ENCODE measurements at places on chromosomes 3 and 15.

GRCh38 chr3:157914882-157915281, 191.3 kb downstream of the SHOX2 start:
- DNase-seq = no peak

GRCh38 chr3:149941186-149941585, 29.5 kb downstream of the PFN2 start:
- no peak for DNase-seq

DNA sequence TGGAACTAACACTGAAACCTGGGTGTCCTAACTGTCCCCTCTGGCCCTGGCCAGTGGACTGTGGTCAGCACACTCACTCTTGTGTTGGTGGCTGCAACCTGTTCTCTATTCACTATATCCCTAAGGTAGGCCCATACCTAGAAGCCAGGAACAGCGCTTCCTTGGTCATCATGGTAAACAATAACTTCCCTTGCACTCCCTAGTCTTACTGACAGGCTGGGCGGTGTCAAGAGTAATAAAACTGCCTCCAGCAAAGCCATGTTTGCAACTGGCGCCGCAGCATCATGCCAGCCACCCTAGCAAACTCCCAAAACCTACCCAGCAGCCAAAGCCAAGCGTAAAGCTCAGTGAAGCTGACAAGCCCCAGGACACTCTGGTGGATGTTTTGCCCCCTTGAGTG, 63.1 kb upstream of the TSEN2 start:
- no peak for DNase-seq

- DNase-seq = no peak
Measured at GRCh38 chr15:101048581-101049030, 129.4 kb downstream of the LRRK1 start.

DNA sequence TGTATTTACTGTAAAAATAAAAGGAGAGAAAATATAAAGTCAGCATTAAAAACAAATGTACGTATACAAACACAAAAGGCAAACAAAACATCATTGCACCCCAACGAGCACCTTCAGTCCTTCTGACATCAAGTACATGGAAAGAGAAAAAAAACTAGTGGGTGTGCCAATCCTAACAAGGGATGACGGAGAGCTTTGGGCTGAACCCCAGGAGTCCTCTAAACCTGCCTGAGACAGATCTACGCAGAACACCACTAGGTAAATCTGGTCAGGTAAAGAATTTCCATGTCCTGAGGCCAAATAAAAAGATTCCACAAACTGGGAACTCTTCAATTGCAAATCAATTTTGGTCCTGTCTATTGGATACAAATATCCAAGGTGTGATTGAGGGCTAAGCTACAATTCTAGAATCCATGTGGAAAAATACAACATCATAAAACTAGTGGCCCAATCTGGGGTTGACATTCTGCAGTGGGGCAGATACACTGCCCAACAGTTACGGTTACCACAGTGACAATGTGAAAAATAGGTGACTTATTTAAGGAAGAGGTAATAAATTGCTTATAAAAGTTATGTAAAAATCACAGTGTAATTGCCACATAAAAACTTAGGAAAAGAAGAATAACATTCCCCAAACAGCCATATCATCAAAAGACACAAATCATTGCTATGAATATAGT, 14.2 kb downstream of the IFT80 start:
- DNase-seq = no peak

GRCh38 chr3:74546426-74546825, 68.0 kb downstream of the CNTN3 start:
- DNase-seq = no peak

DNA sequence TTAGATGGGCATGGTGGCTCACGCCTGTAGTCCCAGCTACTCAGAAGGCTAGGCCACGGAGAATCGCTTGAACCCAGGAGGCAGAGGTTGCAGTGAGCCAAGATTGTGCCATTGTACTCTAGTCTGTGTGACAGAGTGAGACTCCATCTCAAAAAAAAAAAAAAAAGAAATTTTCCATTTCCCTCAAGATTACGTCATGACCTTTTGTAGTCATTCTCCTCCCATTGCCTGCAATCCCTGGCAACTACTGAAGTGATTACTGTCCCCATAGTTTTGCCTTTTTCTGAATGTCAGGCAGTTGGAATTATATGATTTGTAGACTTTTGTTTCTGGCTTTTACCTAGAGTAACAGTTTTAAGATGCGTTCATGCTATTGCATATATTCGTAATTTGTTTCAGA, 28.0 kb downstream of the WDR76 start:
- no peak for DNase-seq

DNA sequence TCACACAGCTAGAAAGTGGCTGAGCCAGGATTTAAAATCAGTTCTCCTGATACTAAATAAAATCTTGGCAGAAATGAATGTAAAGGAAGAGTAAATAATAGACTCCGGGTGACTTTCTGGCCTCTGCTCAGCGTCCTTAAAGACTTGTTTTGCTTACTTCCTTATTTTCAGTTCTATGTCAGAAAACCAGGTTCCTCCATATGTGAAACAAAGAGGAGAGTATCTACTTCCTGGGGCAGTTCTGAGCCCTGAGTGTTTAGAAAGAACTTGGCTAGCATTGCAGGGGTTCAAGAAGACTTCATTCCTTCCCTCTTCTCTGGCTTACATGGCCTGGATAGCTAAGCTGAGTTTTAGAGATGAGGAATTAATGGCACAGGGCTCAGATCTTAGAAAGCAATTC, 222.8 kb upstream of the TLE3 start:
- DNase-seq = no peak

- no peak for DNase-seq
Measured at GRCh38 chr3:100317912-100318311, 16.6 kb upstream of the NIT2 start.

- no peak for DNase-seq
Measured at GRCh38 chr3:53109190-53109589, 21.0 kb downstream of the RFT1 start.

GRCh38 chr3:56620371-56620770, 62.7 kb downstream of the TASOR start:
- no peak for DNase-seq

DNA sequence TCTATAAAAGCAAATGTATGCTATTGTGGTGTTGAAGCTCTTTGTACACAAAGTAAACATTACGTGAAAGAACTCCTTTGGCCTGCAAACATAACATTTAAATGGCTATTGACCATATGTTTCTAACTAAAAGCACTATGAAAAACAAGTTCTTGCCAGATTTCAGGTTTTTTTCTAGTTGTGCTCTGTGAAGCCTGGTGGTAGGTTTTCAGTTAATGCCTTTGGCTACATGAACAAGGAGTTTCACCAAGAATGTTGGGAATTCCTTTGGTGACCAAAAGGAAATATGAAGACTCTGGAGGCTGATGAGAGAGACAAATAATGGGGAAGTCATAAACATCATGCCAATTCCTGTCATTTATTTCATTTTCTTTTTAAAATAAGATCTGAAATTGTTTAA, 66.0 kb downstream of the RBMS3 start:
- DNase-seq = no peak

DNA sequence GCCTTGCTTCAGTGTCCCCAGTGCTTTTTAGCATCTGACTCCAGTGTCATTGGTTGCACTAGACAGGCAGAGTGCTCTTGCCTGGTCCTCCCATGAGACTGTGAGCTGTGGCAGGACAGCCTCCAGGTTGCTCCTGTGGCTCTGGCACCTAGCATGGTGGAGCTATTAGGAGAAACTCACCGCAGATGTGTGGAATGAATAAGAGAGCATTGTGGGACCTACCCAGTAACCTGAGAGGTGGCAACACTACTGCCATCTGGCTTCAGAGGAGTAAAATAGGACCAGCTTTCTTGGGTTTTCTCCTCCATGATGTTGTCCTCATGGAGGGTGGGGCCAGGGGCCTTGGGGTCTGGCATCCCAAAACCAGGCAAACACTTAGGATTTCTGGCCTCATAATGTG, 183.6 kb downstream of the EPHB1 start:
- no peak for DNase-seq

DNA sequence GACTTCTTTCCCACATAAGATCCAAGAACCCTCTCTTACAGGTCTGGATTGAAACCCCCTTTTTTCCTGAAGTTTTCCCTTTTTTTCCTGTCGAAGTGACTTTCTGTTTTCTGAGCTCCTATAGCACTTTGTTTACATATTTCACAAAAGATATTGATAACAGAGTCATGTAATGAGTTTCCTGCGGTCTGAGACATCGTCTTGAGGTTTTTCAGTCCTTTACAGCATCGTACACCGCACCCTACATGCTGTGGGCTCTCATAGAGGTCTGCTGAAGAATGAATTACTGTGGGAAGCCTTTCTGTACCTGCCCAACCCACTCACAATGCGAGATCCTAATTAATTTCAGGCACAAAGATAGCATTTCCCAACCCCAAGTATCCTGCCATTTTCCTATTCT, 53.1 kb downstream of the MCF2L2 start:
- no peak for DNase-seq

- no peak for DNase-seq
Measured at GRCh38 chr3:147744967-147745366, 335.8 kb downstream of the ZIC1 start.

DNA sequence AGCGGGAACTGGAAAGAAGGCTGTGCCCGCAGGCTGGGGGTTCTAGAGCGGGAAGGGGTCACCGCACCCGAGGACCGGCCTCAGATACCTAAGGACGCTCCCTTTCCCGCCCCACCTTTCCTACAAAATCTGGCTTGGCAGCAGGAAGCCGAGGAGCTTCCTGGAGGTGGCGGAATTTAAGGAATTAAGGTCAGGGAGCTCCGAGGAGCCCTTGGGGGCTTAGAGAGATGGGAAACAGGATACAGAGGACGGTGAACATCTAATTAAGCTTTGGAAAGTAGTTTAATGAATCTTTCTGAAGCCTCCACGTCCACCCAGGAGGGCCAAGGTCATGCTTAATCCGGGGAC, 507 bp upstream of the AP3B2 start:
- no peak for DNase-seq

DNA sequence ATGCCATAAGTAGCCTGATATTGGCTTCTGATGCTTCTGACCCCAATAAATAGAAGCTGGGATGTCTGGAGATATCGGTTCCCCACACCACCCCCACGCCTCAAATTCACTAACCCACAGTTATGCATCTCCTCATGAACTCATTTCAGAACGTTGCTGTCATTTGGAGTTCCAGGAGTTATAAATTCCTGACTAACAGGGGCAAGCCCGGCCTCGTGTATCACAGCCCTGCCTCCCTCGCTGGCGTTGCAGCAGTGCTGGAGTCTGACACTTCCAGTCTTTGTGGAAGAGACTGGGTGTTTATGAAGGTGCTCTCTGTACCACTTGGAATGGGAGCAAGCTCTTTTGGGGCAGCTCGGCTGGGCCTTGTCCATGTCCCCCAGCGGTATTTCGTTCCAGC, 101.0 kb downstream of the ANP32A start:
- DNase-seq = no peak

GRCh38 chr3:53588122-53588521, 93.7 kb downstream of the CACNA1D start:
- no peak for DNase-seq

DNA sequence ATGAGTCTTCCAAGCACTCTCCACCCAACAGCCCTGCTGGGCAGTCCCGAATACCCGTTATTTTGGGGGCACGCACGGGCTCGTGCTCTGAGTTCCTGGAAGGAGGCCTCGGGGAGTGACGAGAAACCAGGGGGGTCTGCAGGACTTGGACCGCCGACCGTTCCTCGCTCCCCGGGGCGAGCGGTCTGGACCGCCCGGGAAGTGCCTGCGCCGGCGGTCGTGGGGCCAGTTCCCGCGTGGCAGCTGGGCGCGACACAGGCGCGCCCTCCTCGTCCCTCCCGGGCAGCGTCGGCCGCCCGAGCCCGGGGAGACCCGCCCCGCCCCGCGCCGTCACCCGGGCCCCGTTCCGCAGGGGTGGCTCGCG, 387 bp downstream of the GNB4 start:
- DNase-seq = no peak

- no peak for DNase-seq
Measured at GRCh38 chr3:126019683-126020082, 50.7 kb downstream of the ROPN1B start.

DNA sequence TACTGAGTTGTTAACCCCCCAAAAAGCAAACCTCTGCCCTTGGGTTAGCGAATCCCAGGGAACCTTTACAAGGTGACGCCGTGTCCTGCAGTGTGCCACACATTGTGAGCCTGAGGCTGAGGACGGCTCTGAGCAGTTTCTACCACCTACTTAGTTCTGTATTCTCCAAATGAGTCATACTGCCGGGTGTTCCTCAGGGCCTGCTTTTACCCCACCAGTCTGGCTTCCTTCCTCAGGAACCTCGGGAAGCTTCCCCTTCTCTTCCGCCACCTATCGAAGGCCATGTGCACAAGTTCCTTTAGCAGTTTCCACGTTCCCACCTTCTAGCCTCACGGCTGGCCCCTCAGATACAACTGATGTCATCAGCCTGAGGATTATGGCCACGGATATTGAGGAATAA, 384.0 kb upstream of the TPM1 start:
- no peak for DNase-seq

- DNase-seq = no peak
Measured at GRCh38 chr3:123586968-123587367, 2.1 kb upstream of the HACD2 start.

GRCh38 chr15:27448234-27448633, 477.3 kb downstream of the GABRG3 start:
- no peak for DNase-seq

- no peak for DNase-seq
Measured at GRCh38 chr3:148079370-148079769, 618.3 kb upstream of the AGTR1 start.

DNA sequence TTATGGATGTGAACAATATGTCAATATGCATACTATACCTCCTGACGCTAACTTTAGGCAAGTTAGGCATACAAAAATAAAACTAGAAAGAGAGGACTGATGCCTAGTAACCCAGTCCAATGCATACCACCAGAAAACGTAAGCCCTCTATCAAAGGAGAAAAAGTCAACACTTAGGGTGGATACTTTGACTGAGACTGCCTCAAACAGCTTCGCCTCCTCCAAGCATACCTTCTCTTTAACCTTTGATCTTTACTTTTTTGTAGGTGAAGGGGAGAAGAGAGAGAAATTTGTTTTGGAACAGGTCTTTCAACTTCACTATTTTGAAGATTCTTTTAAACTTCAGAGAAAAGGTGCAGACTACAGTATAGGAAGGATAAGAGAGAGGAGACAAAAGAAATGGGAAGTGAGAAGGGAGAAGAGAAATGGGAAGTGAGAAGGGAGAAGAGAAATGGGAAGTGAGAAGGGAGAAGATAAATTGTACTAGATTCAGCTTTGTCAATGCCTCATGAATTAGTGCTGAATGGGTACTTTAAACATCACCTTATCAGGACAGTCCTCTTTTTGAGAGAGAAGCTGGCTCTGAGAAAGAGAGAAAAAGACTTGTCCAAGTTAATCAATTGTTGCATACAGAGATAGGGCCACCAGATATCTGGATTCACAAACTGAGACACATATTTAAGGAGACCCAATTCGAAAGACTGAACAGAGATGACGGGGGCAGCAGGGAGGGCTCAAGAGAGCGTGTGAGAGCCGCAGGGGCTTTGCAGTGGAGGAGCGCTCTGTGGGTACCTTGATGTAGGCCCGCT, 1.0 kb downstream of the P3H2 start:
- no peak for DNase-seq

- DNase-seq = no peak
Measured at GRCh38 chr15:38620851-38621594, 56.4 kb upstream of the RASGRP1 start.

All from stimulated activated CD8-positive, alpha-beta memory T cell treated with anti-CD3 and anti-CD28 coated beads, Interleukin-4, amount 100 ng/mL, for 1 hour (primary cell).